ENCODE measurements at places on chromosomes 5 and 9. TPM values are rescaled to one million over a fixed set of nuclear protein-coding genes. Genes with fewer than 3 reads are reported as not detected.
A peak's percentile ranks its signal among the peaks of the same experiment; 100 is the strongest.

- no peak for DNase-seq
Observed at GRCh38 chr5:146947181-146947941, 68.8 kb upstream of the PPP2R2B start.

Gene CCNI2
- 13.0 TPM for total RNA-seq

Gene BNC2
- 20.5 TPM for total RNA-seq

Gene CER1
- not detected for total RNA-seq

DNA sequence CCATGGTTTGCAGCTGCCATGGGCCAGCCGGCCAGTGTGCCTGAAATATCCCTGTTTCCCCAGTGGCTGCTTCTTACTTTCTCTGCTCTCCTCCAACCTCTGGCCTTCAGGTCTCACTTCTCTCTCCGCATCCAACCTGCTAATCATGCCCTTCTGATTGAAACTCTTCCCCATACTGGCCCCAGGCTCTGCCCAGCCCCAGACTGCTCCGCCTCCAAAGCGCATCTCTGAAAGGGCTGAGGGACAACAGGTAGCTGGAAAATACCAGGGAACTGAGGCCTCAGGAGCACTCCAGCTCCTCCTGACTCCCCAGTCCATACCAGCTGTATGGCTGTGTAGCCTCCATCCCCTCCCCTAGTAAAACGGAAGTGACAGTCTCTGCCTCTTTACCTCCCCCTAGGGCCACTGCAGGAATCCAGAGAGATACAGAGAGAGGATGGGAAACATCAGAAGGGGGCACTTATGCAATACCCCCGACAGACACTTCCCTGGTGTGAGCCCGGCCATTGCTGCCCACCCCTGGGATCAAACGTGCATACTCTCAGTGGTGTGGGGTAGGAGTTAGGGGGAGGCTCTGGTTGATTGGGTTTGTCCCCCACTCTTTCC is 34.2 kb downstream of the PAX5 start:
- DNase-seq, result no peak

- no peak for DNase-seq
Observed at GRCh38 chr9:91486699-91487497, 63.3 kb upstream of the NFIL3 start.

Gene NCBP1
- 32.8 TPM for total RNA-seq

DNA sequence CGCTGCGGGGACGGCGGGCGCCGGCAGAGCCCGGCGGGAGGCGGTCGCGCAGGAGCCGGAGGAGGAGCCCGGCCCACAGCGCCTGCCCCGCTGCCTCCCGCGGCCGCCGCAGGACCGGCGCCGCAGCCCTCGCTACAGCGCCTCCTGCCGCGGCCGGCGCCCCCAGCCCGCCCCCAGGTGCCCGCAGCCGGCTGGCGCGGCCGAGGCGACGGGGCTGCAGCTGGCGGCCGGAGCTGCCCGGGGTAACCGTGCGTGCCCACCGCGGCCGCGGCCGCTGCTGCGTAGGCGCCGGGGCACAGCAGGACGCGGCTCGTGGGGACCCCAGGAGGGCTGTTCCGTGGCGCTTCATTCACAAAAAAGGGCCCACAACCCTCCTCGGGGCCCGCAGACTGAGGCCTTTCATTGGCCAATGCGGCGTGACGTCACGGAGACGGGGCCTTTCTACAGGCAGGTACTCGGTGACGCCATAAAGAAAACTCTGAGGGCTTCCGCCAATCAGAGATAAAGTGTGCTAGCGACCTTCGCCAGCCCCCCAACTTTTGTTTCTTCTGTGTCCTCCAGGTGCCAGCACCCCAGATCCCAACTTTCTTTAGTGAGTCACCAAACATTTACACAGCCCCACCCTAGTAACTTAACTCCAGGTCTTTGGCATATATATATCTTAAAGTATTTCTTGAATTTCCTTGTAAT is at the start of gene CDC14B:
Gene CDC14B (minus strand): TSS at position 353 of the 690 bp plus-strand sequence. CDS start 465 bp downstream, outside the sequence.
- DNase-seq, result peak; percentile 94

- DNase-seq, result no peak
Observed at GRCh38 chr5:54908774-54909525, 76.4 kb downstream of the ESM1 start.

DNA sequence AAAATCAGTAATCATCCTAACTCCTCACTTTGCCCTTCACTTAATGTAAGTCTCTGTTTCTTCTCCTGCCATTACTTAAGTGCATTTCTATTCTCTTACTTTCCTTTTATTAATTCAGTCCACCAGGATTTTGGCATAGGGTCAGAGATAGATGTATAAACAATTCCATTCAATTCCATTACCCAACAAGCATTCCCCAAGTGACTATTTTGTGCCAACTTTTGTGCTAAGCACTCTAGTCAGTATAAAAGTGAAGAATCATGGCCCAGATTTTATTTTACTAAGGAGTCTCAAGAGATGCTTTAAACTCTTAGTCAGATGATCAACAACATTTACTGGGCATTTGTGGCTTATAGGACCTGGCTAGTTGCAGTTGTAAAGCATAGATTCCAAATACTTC is 159.3 kb downstream of the DMAC1 start:
- DNase-seq, result no peak

GRCh38 chr5:136190904-136191303 is 2.1 kb downstream of the SMIM32 start:
- DNase-seq, result no peak

Gene CDC20B
- total RNA-seq, result not detected

Gene SLC36A2
- not detected for total RNA-seq

Gene ENTPD2
- 3.6 TPM for total RNA-seq

Gene PCDHB14
- total RNA-seq, result 1.4 TPM

Gene CYLC2
- not detected for total RNA-seq

Gene OTP
- total RNA-seq, result not detected

- no peak for DNase-seq
Observed at GRCh38 chr9:35695943-35696401, 6.2 kb upstream of the TPM2 start.

DNA sequence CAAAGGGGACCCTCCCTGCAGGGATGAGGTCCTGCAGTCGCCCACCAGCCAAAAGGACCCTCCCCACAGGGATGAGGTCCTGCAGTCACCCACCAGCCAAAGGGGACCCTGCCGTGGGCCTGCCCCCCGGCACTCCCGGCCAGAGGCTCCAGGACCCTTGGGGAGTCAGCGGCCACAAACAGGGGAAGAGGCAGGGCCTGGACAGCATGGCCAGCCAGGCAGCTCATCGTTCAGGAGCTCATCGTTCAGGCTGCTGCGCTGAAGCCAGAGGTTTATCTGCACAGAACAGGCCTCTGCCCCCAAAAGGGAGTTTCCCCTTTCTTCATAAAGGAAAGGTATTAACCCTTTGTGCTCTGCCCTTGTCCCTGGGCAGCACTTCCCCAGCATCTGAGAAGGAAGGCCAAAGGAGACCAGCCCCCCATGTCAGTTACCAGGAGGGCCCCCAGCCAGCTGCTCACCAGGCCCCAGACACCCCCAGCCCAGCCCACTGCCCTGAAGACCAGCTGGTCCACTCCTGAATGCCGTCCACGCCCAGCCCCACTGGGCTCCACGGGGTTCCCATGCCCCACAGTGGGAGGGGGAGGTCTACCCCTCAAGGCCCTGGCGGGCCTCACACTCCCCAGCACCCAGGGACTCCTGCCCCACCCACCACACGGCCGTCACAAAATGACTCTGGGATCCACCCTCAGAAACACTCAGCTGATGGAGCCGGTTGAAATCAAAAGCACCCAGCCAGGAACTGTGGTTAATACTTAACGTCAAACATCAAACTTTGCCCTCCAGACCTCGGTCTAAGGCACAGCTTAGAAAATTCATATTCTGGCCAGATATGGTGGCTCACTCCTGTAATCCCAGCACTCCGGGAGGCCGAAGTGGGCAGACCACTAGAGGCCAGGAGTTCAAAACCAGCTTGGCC is 6.3 kb downstream of the SLC12A7 start:
- peak; percentile 88 for DNase-seq

DNA sequence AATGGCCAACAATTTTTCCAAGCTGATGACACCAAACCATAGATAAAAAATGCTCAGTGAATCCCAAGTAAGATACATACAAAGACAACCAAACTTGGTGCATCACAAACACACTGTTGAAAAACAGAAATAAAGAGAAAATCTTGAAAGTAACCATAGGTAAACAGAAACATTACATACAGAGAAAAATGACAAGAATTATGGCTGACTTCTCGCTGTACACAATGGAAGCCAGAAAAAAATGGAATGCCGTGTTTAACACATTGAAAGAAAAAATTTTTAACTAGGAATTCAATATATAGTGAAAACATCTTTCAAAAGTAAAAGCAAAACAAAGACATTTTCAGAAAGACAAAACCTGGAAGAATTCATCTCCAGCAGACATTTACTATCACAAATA is 20.6 kb downstream of the DAP start:
- DNase-seq, result no peak

- DNase-seq, result no peak
Observed at GRCh38 chr5:157546456-157547100, 29.0 kb downstream of the ADAM19 start.
